SK-N-SH treated with all-trans-retinoic acid at 6 μM for 48 hours (cell line): ENCODE measurements at places on chromosomes 1 and 21.

- no peak for ATAC-seq
These were observed 51.4 kb downstream of the LRIG2 start for GRCh38 chr1:113124366-113124765.

- ATAC-seq = peak; percentile 16; the same call in 1 of the 3 replicates
These were observed 89.3 kb downstream of the ITPKB start for GRCh38 chr1:226649780-226650179.

DNA sequence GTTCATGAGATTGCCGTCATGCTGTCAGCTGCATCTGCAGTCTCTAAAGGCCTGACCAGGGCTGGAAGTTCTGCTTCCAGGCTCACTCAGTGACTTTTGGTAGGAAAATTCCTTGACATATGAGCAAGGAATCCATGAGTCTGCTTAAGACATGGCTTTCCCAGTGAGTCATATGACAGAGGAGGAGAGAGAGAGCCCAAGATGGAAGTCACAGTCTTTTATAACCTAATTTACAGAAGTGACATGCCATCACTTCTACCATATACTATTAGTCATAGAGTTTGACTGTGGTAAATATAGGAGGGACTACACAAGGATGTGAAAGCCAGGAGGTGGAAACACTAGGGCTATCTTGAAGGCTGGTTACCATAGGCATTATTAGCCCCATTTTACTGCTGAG lies 115.2 kb downstream of the ROR1 start:
- no peak; the same call in 1 of the 3 replicates for ATAC-seq

DNA sequence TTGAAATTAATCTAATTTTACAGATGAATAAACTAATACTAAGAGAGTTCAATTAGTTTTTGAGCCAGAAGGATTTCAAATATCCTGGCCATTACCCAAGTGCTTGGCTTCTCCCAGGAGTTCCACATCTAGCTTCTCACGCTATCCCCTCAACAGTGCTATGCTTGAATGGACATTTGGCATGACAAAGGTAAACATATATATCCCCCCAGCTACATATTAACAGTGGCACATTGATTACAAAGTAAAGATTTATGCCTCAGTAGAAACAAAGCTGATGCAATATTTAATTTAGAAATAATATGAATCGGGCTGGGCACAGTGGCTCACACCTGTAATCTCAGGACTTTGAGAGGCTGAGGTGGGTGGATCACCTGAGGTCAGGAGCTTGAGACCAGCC lies 434.6 kb upstream of the PRMT6 start:
- ATAC-seq = no peak

DNA sequence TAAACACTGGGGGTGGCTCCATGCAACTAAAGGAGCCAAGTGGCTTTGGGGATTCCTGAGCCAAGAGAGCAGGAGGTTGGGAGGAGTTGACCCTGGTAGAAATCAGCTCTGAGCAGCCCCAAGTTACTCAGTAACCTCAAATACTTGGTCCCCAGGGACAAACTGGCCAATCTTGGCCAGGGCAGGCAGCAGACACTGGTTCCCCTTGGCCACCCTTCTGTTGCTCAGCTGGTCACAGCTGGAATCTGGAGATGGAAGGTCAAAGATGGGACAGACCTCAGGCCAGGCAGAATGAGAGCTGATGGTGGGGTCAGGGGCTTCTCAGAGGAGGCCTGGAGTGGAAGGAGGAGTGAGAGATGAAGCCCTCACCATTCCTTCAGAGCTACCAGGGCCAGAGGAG lies 3.3 kb upstream of the RHBG start:
- no peak for ATAC-seq

DNA sequence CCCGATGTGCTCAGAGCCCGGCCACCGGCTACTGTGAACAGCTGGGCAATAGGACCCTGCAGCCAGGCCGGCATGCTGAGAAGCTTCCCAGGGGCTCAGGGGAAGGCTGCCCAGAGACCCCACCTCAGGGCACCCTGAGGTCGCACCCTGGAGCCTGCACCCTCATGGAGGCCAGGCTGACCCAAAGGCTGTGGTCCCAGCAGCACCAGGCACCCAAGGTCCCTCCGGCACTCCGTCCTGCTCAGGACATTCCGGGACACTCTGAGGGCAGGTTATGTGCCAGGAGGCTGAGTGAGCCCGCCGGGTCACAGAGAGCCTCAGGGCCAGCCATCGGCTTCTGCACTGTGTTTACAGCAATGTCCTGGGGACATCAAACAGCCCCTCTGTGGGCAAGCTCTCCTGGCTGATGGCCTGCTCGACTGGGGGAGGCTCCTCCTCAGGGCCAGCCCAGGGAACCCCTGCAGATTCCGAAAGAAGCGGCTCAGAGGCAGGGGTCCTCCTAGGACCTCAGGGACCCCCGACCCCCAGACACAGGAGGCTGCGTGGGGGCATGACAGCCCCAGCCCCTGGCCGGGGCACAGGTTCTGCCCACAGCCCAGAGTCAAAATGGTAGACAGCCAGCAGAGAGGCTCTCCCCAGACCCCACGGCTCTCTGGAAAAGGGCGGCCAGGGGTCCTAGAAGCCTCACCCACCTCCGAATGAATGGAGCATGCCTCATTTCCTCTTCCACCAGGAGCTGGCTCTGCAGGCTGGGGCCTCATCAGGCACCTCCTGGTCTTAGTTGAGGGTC lies 8.2 kb downstream of the SLC19A1 start:
- no peak for ATAC-seq

DNA sequence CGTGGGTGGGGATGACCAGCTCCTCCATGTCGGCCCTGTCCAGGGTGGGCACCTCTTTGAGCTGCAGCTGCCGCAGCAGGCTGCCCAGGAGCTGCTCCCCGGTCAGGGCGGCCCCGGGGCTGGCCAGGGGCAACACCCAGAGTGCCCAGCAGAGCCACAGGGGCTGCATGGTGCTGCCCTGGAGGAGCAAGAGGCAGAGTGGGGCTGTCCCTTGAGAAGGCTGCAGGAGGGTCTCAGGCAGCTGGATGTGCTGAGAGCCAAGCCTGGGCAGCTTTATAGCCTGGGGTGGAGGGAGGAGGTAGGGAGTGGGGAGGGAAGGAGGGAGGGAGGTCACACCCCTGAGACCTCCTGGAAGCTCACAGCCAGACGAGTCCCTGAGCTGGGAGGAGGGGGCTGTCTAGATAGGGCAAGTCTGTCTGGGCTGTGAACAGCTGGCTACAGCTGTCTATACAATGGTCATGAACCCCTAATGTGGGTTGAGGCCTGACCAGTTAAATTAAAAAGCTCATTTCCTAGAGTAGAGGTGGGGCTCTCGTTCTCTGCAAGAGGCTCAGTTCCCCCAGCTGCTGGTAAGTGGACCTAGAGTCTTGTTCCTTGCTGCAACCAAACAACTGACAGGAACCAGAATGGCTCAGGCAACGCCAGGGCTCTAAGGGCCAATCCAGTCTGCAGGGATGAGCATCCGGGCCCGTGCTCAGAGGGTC lies at the start of gene LEFTY1:
Gene LEFTY1, minus strand, starts transcription at position 249 of the 704 bp plus-strand sequence. Its CDS starts 80 bp downstream, at position 169.
- no peak; the same call in 1 of the 3 replicates for ATAC-seq
